ENCODE measurements at places on chromosomes 5 and 9.

DNA sequence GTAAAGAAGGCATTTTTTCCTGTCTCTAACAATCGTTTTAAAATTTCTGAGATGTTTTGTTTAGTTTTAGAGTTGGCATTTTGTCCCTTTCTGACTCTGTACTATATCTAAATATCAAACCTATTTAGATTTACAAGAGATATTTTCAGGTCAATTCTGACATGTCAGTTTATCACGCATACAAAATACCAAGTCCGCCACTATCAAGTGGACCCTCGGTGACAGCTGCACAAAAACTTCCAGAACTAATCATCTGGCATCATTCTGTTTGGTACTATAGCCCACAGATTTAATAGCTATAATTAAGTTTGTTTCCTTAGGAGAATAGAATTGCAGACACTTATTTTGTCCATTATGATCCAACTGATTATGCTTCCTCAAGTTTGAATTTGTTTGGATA, 1278.2 kb downstream of the CDH12 start:
- no peak for DNase-seq

DNA sequence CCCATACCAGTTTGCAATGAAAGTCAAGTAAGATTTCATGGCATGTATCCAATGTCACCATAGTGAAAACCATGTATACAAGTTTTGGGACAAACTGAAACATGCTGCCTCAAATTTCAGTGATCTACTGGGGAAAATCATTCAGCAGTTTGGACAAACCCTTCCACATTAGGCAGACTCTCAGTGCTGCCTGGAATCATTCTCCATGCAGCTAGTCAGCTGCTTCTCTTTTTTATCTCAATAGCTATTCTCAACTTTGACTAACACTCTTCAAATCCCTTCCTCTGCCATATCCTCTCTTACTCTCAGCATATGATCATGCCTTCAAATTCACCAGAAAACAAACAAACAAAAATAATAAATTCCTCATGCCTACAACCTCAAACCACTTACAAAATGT, 323.3 kb downstream of the MAN2A1 start:
- no peak for DNase-seq

GRCh38 chr9:96150324-96151227, 151.4 kb downstream of the HSD17B3 start:
- no peak for DNase-seq

DNA sequence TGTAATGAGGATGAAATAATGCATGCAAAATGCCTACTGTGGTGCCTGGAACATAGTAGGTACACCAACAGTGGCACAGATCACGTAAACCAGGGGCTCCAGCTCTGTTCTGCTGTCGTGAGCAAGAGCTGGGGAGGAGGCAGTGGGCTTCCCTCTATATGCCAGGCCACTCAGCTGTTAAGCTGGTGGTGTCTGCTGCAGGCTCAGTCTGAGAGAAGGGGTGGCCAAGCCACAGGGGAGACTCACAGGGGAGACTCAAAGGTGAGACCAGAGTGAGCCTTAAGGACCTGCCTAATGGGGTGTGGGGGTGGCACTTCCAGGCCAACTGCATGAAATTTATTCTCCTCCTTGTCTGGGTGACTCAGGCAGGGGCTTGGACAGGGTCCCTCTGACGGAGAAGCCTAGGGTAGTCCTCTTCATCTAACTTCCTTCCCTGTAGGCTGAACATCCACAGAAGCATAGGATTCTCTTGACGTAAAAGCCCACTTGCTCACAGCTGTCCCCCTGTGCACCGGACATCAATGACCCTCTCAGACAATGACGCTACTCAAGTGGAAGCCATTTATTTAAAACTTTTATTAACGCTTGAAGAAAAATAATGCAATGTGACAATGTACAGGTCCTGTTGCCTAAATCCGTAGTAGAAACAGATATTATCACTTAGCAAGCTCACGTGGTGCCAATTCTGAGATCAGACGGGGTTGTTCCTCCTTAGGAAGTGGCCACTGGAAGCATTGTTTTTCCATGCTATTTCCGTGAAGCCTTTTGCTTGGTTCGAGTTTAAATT, 13.9 kb downstream of the STC2 start:
- no peak for DNase-seq
